Left lung (tissue), 14 donors: ENCODE measurements at places on chromosomes 4 and X. TPM values are rescaled to one million over a fixed set of nuclear protein-coding genes. Genes with fewer than 3 reads are reported as not detected.

- no peak for DNase-seq
Measured at GRCh38 chrX:125709532-125709931, 389.9 kb downstream of the TEX13C start.

- DNase-seq: no peak
Measured at GRCh38 chrX:17552044-17552650, 177.1 kb downstream of the NHS start.

CLDN22 gene
- polyA plus RNA-seq: 0.45 TPM

MAGEA2B gene
- not detected for polyA plus RNA-seq

GRCh38 chr4:20813700-20814099, 113.4 kb downstream of the PACRGL start:
- DNase-seq: peak; percentile 6

RPS6KA6 gene
- 9.4 TPM for polyA plus RNA-seq

DNA sequence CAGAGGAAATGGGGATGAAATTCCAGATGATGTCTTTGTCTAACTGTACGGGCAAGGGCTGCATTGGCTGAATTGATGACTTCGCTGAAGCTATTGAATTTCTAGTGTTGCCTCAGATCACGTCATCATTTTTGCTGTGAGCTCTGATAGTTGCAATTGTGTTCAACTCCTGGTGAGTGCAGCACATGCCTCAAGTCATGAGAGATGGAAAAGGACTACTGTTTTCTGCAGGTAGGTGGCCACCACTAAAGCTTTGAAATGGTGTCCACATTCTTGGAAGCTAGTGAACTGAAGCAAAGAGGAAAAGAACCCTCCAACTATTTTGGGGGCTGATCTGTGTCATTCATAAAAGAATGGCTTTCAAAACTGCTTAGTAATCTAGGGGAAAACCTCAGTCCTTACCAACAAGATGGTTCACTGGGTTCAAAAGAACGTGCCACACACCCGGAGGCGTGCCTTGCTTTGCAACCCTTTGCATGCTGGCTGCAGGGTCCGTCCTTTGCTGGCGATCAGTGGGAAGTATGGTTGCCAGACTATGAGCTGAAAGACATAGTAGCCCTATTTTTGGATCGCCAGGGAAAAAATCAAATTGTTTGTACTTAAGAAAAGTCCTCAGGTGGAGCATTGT, 88.1 kb upstream of the STOX2 start:
- DNase-seq: no peak

GRCh38 chrX:34343001-34343400, 210.9 kb upstream of the FAM47A start:
- no peak for DNase-seq

- no peak for DNase-seq
Measured at GRCh38 chr4:23745377-23745776, 144.5 kb downstream of the PPARGC1A start.

RPL10 gene
- polyA plus RNA-seq: 5,478 TPM

GRCh38 chrX:40952855-40953254, 132.4 kb upstream of the USP9X start:
- no peak for DNase-seq

BEND4 gene
- 0.07 TPM for polyA plus RNA-seq

- DNase-seq: no peak
Measured at GRCh38 chrX:538311-538710, 92.3 kb upstream of the SHOX start.

DNA sequence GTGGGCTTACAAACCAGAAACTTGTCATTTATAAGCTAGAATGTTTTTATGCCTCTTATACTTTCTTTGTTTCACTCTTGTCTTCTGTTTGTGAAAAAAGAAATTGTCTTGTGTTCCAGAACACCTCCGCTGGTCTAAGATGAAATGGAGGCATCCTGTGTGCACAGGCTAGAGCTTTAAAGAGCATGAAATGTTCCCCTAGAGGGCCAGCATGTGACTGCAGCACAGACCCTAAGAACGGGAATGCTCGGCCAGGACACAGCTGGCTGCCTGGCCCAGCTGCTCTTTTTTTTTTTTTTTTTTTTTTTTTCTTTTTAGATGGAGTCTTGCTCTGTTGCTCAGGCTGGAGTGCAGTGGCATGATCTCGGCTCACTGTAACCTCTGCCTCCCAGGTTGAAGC, 33.6 kb downstream of the SETD7 start:
- no peak for DNase-seq

ESX1 gene
- not detected for polyA plus RNA-seq

DNA sequence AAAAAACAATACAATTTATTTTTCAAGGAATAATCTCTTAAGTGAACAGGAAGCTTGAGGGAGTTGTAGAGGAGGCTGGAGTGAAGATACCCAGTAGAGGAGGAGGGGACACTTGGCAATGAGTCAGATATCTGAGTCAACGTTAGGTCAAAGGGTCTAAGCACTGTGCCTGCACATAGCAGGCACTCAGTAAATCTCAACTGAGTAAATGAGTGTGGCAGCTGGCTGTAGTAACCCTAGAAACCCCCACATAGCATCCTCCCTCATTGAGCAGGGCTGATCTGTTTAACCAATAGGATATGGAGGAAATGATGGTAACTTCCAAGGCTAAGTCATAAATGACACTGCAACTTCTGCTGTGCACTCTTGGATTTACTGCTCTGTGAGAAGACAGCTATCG, 186.0 kb upstream of the FAM241A start:
- no peak for DNase-seq

BEX1 gene
- 7.8 TPM for polyA plus RNA-seq

DNA sequence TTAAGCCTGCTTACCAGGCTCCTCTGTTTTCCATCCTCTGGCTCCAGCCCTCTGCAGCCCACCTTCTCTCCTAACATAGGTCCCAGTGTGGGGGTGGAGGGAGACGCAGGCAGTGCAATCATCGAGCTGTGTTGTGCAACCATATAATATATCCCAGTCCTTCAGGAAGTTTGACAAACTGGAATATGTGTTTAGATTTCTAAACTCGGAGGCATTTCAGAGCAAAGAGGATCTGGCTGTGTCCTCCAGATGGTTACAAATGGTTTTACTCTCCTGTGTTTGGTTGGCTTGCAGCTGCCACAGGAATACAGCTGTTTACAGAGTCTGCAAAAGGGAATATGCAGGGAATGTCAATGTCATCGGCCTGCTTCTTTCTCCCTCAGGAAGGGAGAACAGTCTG, 195.3 kb upstream of the LNX1 start:
- no peak for DNase-seq
